Activated naive CD4-positive, alpha-beta T cell treated with anti-CD3 and anti-CD28 coated beads, Interleukin-2, amount 50 U/mL, for 16 hours (primary cell): ENCODE measurements at places on chromosomes 2 and 18.
A peak's percentile ranks its signal among the peaks of the same experiment; 100 is the strongest.

DNA sequence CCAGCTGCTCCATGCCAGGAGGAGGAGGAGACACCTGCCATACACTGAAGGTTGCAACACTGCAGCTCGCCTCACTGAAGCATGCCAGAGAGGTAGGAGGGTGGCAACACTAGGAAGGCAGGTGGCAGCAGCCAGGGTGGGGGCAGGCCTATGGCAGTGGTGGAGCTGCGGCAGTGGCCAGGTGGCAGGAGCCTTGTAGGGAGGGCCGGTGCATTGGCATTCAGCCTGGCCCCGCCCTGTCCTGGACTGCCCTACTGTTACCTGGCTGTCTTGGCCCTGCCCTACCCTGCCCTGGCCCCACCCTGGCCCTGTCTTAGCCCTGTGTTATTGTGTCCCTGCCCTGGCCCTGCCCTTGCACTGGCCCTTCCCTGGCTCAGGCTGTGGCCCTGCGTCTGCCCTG lies 7.4 kb upstream of the ANKRD62 start:
- DNase-seq = no peak

DNA sequence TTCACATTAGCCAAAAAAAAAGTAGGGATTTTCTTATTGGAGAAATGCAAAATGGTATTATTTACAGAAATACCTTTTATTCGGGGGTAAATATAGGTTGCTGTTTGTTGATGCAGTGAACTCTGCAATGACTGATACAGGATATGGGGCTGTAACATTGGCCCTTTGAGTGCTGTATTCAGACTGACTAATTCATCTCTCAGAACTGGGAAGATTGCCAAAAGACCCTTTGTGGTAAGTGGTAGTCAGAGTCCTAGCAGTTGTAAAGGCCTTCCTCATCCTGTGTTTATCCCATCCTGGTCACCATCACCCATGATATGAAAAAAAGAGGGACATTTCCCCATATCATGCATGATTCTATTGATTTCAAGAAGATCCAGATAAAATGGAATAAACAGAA lies 14.0 kb upstream of the DCC start:
- DNase-seq = no peak

GRCh38 chr2:196176142-196176738 lies 4.9 kb upstream of the STK17B start:
- DNase-seq = peak; percentile 73

DNA sequence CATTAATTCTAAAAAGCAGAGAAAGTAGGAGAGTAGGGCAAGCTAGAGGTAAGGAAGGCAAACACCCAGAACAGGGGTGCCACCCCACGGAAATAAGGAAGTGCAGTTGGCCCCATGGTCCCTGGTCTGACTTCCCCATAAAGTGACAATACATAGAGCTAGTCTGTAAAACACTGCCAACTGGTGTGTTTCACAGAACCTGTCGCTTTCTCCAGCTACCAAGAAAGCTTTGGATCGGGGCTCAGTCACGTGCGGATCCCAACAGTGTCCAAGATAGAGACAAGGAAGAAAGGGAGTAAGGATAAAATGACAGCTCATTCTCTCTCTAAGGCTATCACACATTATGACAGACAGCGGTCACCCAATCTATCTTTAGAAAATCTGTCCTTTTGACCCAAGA lies 36.4 kb downstream of the TBC1D8 start:
- DNase-seq = no peak

DNA sequence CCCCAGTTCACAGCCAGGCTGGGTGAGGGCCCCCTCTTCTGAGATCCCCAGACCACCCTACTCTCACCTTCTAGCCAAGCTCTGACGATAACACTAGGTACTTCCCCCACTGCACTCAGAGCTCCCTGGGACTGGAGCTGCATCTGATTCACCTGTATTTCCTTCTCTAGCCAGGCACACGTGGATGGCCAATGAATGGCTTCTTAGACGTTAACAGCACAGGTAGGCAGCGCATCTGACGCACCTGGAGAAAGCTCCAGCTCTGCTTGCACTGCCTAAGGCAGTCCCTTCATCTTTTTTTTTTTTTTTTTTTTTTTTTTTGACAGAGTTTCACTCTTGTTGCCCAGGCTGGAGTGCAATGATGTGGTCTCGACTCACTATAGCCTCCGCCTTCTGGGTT lies 48.1 kb downstream of the GALNT14 start:
- DNase-seq = no peak

DNA sequence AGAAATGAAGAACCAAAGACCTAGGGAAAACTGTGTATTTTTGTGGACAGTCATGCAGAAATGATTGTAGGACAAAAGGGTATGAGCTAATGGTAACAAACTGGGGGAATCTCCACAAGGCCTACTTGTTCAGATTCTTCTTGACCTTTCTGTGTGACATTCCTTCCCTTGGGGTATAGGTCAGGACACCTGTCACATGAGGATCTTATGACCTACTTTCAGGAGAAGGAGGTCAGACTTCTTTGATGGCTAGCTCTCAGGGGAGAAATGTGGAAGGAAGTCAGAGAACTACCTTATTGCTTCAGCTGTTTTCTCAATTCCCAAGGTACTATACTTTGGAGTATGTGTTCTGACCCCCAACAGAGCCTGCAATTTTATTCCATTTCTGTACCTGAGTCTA lies 40.7 kb upstream of the TANK start:
- no peak for DNase-seq

DNA sequence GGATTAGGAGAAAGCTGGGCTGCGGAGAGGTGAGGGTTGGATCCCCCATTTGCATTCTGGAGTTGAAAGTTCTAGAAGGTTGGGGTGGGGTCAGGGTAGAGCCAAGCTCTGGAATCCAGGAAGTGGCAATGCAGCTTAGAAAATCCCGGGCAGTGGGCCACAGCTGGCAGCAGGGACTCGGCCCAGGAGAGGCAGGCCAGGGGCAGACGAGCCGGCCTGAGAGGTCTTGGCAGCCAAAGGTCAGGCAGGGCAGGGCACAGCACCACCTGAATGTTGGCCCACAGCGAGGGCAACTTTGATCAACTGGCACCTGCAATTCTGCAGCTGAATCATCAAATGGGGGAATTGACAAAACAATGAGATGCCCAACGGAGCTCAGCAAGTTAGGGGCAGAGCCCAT lies 139.2 kb downstream of the INHBB start:
- DNase-seq = no peak

DNA sequence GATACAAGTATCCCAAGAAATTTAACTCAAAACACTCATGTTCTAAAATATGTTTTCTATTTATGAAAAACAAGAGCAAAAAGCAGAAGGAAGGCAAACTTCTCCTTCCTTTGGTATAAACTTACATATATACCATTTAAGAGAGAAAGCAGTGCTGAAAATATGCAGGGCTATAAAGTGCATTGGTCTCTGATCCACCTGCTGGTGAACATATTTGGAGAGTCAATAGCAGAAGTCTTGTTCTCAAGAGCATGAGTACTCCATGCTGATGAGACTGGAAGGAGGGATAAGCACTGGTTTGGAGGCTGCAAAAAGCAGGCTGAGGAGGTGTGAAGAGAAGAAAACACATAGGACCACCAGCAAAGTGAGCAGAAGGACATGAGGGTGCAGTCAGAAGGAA lies 391.2 kb downstream of the STK39 start:
- no peak for DNase-seq

DNA sequence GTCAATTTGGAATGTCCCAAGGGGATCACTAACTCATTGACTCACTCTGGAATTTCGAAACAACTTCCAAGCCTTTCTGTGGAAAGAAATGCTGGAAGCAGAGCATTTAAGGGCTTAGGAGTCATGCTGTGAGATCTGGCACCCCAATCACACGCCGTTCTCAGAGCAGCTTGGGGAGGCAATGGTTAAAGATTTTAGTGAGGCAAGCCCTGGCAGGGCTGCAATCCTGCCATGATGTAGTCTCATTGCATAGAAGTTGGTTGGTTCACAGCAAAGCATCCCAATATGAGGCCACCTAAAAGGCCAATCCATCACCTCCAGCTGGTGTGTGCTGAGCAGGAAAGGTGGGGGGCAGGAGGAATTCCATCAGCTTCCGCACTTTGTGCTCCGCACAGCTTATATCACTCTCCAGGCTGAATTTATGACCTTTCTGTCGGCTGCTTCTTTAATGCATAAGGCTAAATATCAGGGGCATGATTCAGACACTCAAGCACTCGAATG lies 1043.9 kb upstream of the POU3F3 start:
- DNase-seq = no peak

GRCh38 chr2:29475499-29475898 lies 360.3 kb downstream of the CLIP4 start:
- no peak for DNase-seq

GRCh38 chr2:83191316-83191715 lies 1267.8 kb downstream of the SUCLG1 start:
- no peak for DNase-seq

GRCh38 chr18:49731860-49732311 lies 81.4 kb downstream of the ACAA2 start:
- DNase-seq = no peak

- no peak for DNase-seq
Observed at GRCh38 chr18:80096032-80096565, 13.0 kb upstream of the ADNP2 start.

DNA sequence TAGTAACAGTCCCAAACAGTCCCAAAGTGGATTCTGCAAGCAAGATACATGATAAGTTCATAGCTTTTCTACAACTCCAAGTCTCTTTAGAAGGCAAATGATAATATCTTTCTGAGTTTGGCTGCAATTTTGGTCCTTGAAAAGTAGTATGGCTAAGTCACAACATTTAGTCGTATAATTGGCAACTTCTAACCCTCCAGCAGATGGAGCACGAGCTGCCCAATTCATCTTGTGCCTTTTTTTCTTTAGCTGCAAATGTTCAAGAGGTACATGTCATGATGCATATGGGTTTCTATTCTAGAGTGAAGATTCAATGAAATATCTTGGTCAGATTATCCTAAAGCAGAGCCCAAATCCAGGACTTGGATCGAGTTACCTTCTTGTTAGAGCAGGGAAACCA lies 127.0 kb upstream of the KLHL14 start:
- no peak for DNase-seq

DNA sequence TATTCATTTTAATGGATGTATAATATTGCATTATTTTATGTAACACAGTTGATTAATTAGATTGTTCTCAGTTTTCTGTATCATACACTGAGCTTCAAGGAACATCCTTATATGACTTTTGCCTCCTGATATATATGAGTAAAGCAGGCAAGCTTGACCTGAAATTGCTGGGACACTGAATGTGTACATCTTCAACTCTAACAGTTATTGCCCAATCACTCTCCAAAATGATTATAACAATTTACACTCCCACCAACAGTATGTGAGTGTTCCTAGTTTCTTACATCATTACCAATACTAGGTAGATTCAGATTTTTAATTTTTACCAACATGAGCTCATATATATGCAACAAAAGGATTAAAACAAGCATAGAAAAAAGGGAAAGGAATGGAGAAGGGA lies 379.4 kb downstream of the SETBP1 start:
- DNase-seq = no peak

DNA sequence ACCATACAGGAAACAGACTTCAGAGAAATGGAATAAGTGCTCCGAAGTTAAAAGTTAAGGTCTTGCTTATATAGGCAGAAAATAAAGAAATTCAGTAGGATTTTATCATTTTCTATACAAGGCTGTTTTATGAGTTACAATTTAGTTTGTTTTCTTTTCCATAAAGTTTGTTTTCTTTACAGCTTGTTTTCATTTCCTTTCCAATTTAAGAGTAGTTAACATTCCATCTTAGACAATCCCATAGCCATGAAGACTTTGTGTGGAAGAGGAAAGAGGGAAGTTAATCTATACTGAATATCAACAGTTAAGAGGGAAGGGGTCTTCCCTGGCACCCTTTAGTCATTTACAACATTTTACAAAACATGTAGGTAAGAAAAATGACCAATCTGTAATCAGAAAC lies 26.5 kb downstream of the TTC32 start:
- DNase-seq = no peak

GRCh38 chr2:170815746-170816503 lies 762 bp upstream of the GAD1 start:
- DNase-seq = peak; percentile 71
